ENCODE measurements at places on chromosomes 4 and X. TPM values are rescaled to one million over a fixed set of nuclear protein-coding genes. Genes with fewer than 3 reads are reported as not detected.

Gene RTL3
- 1.6 TPM for total RNA-seq

Gene CT45A2
- not detected for total RNA-seq

Gene SHROOM2
- total RNA-seq = 2.0 TPM

Gene MMRN1
- 0.13 TPM for total RNA-seq

Gene MTMR8
- 1.7 TPM for total RNA-seq

Gene LEF1
- total RNA-seq = 2.4 TPM

Gene TACC3
- total RNA-seq = 13.1 TPM

Gene ARHGEF9
- total RNA-seq = 20.0 TPM

Gene ADH4
- 0.13 TPM for total RNA-seq

Gene FAM47E
- 5.1 TPM for total RNA-seq

Gene NHS
- total RNA-seq = 8.1 TPM

Gene SEC31A
- 492 TPM for total RNA-seq

Gene MAGEB17
- total RNA-seq = not detected

Gene MAGEA11
- total RNA-seq = not detected

Gene NR3C2
- total RNA-seq = 1.8 TPM

Gene ARX
- total RNA-seq = not detected

Gene SLAIN2
- 73.6 TPM for total RNA-seq

Gene CITED1
- total RNA-seq = not detected

Gene CDX4
- total RNA-seq = not detected

Gene TAF7L
- 0.26 TPM for total RNA-seq

Gene TEX13C
- not detected for total RNA-seq

Gene BLTP1
- 138 TPM for total RNA-seq

Gene ENPEP
- total RNA-seq = 0.26 TPM

Gene AKAP4
- total RNA-seq = not detected

Gene RNF175
- total RNA-seq = 0.26 TPM

Gene INTU
- 10.2 TPM for total RNA-seq

Gene SPOCK3
- not detected for total RNA-seq

Gene GPR119
- not detected for total RNA-seq

Gene GYG2
- total RNA-seq = 1.5 TPM

Gene GABRG1
- not detected for total RNA-seq

Gene SPANXA2
- 0.22 TPM for total RNA-seq

Gene ZMAT1
- 1.4 TPM for total RNA-seq

Gene F8A1
- total RNA-seq = 4.2 TPM

Gene RS1
- not detected for total RNA-seq

Gene MAGEE2
- not detected for total RNA-seq

Gene OPRPN
- not detected for total RNA-seq

Gene PAGE5
- not detected for total RNA-seq

Gene AFF2
- 5.1 TPM for total RNA-seq

Gene PABPC1L2B
- total RNA-seq = not detected

Gene NRK
- 3.4 TPM for total RNA-seq

Gene TEX13B
- total RNA-seq = not detected

Gene RIBC1
- 0.54 TPM for total RNA-seq

Gene HERC3
- total RNA-seq = 31.7 TPM

Gene SPIN3
- 11.1 TPM for total RNA-seq

Gene HS3ST1
- 0.52 TPM for total RNA-seq

Gene CFAP99
- total RNA-seq = under 0.01 TPM

Gene NPY5R
- total RNA-seq = not detected

Gene SLITRK4
- total RNA-seq = under 0.01 TPM

Gene TLR3
- total RNA-seq = 17.9 TPM

Gene CENPVL1
- not detected for total RNA-seq

Gene HMX1
- total RNA-seq = not detected

Gene CYLC1
- total RNA-seq = not detected

Gene TLR2
- 0.32 TPM for total RNA-seq

Gene CT55
- not detected for total RNA-seq

Gene KCTD8
- total RNA-seq = not detected

Data from articular chondrocyte of knee joint (primary cell).